ENCODE measurements at places on chromosomes 1 and 21. TPM values are rescaled to one million over a fixed set of nuclear protein-coding genes. Genes with fewer than 3 reads are reported as not detected.

- H3K27me3 ChIP-seq = no peaks in the 10 kb centered on the region
- no peak overlapping the region for H3K27ac ChIP-seq
- H3K4me1 ChIP-seq = peaks cover 10% of the 10 kb centered on the region
- no peak for DNase-seq
- H3K4me3 ChIP-seq = no peak overlapping the region
- H3K36me3 ChIP-seq = no peaks in the 10 kb centered on the region
Measured at GRCh38 chr1:84361796-84362195, 36.5 kb upstream of the DNASE2B start.

DNA sequence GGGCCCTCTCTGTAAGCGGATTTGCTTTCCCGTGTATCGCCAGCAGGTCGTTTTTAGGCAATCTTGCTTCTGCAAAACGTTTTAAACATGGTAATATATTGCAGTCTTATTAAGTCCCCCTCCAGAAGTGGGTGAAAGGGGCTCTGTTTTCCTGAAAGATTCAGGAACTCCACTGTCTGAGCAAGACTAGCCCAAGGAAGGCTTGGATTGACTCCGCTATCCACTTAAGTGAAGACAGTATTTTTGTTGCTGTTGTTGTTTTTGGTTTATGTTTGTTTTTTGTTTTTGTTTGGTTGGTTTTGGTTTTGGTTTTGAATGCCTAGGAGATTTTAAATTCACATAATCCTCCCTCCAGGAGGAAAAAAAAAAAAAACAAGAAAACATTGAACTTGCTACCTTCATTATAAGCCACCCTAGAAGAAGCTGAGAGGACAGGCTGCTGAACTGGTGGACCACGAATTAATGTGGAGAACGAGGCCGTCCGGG is 29.1 kb upstream of the NFIA start:
- DNase-seq = no peak
- H3K36me3 ChIP-seq = no peaks in the 10 kb centered on the region
- H3K4me1 ChIP-seq = peaks cover 29% of the 10 kb centered on the region
- peak overlapping the region; percentile 57 for H3K4me3 ChIP-seq

DNA sequence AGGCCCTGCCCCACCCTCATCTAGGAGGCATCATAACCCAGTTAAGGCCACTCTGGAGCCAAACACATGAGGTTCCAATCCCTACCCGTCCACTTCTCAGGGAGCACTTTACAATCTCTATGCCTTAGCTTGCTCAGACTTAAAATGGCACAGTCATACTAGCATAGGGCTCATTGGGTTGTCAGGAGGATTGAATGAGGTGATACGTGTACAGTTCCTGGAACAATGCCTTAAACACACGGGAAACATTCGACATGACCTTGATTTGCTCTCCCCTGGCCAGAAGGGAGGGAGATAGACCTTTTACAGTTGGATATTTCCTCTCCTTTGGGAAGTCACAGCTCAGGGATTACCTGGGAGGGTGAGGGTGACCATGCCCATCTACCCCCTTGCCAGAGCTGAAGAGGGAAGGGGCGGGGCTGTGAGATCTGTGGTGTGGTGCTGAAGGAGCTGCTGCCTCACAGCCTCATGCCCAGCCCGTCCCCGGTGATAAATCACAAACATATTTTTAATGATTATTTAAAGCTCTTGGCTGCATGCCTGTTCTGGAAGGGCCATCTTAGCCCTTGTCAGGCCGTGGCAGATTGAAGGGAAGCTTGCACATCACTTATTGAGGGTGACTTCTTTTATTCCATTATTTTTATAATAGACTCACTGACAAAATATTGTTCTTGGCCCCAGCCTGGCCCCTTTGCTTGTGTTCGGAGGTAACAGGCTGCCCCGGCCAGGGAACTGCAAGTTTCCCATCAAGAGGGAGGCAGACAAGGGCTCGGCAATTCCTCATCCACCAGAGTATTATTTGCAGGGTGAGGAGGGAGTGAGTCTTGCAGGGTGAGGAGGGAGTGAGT is 83.4 kb downstream of the FOXD2 start:
- no peaks in the 10 kb centered on the region for H3K4me1 ChIP-seq
- H3K4me3 ChIP-seq = no peak overlapping the region
- no peak overlapping the region for H3K27ac ChIP-seq
- peaks cover 51% of the 10 kb centered on the region for H3K27me3 ChIP-seq

DNA sequence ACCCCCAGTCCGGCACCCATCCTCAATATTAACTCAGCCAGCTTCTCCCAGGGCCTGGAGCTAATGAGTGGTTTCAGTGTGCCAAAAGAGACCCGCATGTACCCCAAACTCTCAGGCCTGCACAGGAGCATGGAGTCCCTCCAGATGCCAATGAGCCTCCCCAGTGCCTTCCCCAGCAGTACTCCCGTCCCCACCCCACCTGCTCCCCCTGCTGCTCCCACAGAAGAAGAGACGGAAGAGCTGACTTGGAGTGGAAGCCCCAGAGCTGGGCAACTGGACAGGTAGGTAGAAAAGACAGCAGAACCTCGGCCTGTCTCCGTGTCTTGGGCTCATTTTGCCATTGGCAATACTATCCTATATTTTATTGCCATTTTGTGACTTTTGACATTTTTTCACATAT is 45.4 kb upstream of the IPO9 start:
- DNase-seq = no peak
- no peaks in the 10 kb centered on the region for H3K27me3 ChIP-seq
- H3K27ac ChIP-seq = no peak overlapping the region
- no peaks in the 10 kb centered on the region for H3K36me3 ChIP-seq

- DNase-seq = peak; percentile 58
- peaks cover 5% of the 10 kb centered on the region for H3K27me3 ChIP-seq
- H3K4me1 ChIP-seq = no peaks in the 10 kb centered on the region
- no peaks in the 10 kb centered on the region for H3K36me3 ChIP-seq
Measured at GRCh38 chr1:85109475-85109874, 61.2 kb upstream of the MCOLN3 start.

DNA sequence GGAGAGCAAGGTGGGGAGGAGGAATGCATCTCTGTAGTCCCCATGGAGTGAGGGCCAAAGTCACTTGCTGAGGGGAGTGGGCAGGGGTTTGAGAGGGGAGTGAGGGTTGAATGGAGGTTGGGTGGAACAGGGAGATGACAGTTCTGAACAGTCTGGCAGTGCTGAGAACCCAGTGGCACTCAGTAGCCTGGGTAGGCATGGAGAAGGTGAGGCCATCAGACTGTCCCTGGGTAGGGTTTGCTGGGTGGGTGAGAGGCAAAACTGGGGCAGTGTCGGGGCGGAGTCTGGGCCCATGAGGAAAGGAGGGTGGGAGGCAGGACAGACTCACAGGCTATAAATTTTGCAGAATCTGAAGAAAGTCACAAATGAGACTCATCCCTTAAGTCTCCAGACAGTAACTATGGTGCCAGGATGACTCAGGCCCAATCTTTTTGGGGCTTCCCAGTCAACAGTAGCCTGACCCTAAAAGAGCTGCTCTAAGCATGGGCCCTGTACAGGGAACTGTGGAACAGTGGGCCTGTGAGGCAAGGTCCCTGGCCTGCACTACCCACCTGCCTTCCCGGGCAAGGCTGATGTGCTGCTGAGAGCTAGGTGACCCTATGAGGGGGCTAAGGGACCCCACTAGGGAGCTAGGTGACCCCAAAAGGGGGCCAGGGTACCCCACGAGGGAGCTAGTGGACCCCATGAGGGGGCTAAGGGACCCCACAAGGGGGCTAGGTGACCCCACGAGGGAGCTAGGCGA is 51.0 kb upstream of the DMRTB1 start:
- H3K36me3 ChIP-seq = no peaks in the 10 kb centered on the region
- no peak overlapping the region for H3K4me3 ChIP-seq
- no peaks in the 10 kb centered on the region for H3K27me3 ChIP-seq
- H3K4me1 ChIP-seq = peaks cover 26% of the 10 kb centered on the region
- H3K27ac ChIP-seq = peak overlapping the region; percentile 11
- DNase-seq = no peak

GRCh38 chr21:46038341-46038829 is 56.8 kb downstream of the COL6A1 start:
- H3K27ac ChIP-seq = no peak overlapping the region
- no peak overlapping the region for H3K4me3 ChIP-seq
- no peaks in the 10 kb centered on the region for H3K4me1 ChIP-seq
- no peaks in the 10 kb centered on the region for H3K36me3 ChIP-seq
- DNase-seq = no peak

- H3K4me3 ChIP-seq = no peak overlapping the region
- peak; percentile 82 for DNase-seq
- no peak overlapping the region for H3K27ac ChIP-seq
- no peaks in the 10 kb centered on the region for H3K36me3 ChIP-seq
- H3K4me1 ChIP-seq = peaks cover 2% of the 10 kb centered on the region
- peaks cover 28% of the 10 kb centered on the region for H3K27me3 ChIP-seq
Measured at GRCh38 chr1:36650200-36651065, 167.7 kb upstream of the CSF3R start.

- peak; percentile 91 for DNase-seq
- H3K27me3 ChIP-seq = no peaks in the 10 kb centered on the region
- peaks cover 4% of the 10 kb centered on the region for H3K36me3 ChIP-seq
- no peak overlapping the region for H3K4me3 ChIP-seq
Measured at GRCh38 chr1:9280015-9280860, 12.5 kb upstream of the SPSB1 start.

GRCh38 chr1:112905395-112906149 is 50.4 kb downstream of the SLC16A1 start:
- no peaks in the 10 kb centered on the region for H3K27me3 ChIP-seq
- peaks cover 6% of the 10 kb centered on the region for H3K36me3 ChIP-seq
- H3K4me3 ChIP-seq = no peak overlapping the region
- H3K27ac ChIP-seq = peak overlapping the region; percentile 59

DNA sequence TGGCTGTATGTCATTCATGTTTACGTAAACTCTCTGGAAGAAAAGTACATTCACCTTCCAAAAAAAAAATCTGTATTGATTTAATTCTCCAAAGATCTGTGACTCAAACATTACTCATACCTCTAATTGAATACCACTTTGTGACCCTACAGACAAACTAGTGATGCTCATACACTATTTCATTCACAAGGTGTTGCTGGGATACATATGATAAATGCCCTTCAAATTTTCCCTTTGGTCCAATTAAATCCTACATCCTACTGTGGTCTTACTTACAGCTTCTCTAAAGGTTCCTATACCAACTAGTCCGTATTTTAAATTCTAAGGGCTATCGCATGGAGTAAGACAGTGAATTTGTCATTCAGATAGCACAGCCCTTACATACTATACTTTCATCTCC is 26.8 kb upstream of the CADM3 start:
- H3K4me1 ChIP-seq = no peaks in the 10 kb centered on the region
- DNase-seq = no peak
- no peak overlapping the region for H3K4me3 ChIP-seq
- no peak overlapping the region for H3K27ac ChIP-seq
- H3K36me3 ChIP-seq = no peaks in the 10 kb centered on the region
- peaks cover 15% of the 10 kb centered on the region for H3K27me3 ChIP-seq

- no peak overlapping the region for H3K27ac ChIP-seq
- DNase-seq = no peak
- H3K36me3 ChIP-seq = no peaks in the 10 kb centered on the region
- H3K27me3 ChIP-seq = no peaks in the 10 kb centered on the region
- no peaks in the 10 kb centered on the region for H3K4me1 ChIP-seq
- H3K4me3 ChIP-seq = no peak overlapping the region
Measured at GRCh38 chr1:73820843-73821242, 377.1 kb downstream of the LRRIQ3 start.

Gene TMPRSS15
- total RNA-seq = not detected

DNA sequence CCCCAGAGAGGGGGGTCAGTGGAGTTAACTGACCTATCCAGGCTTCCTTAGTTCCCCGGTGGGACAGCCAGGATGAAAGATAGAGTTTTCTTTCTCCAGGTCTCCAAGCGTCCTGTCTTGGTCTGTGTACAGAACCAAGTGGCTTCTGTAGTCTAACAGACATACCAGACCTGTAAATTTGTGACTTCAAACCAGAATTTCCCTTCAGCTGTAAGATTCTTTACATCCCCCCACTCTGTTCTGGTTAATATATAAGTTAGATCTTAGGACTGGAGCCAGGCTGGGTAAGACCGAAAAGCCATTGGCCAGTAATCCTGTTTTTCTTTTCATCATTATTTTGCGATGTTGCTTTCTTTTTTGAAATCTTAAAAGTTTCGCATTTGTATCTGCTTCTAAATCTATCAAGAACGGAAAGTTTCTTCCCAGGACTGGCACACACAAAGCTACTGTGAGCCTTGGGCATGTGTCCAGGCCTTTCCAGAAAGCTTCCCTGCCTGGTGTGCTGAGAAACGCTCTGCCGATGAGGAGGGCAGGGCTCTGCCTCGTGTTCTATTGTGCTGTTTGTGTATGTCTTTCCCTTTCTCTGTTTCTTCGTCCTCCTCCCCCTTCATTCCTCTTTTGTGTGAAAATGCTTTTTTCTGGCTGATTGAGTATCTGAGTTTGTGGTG is 72.3 kb downstream of the RGL1 start:
- H3K4me3 ChIP-seq = no peak overlapping the region
- no peaks in the 10 kb centered on the region for H3K36me3 ChIP-seq
- no peak for DNase-seq
- no peak overlapping the region for H3K27ac ChIP-seq
- H3K4me1 ChIP-seq = peaks cover 15% of the 10 kb centered on the region
- H3K27me3 ChIP-seq = no peaks in the 10 kb centered on the region

GRCh38 chr1:219959540-219960203 is 31.3 kb upstream of the SLC30A10 start:
- no peak overlapping the region for H3K4me3 ChIP-seq
- H3K36me3 ChIP-seq = no peaks in the 10 kb centered on the region
- H3K27me3 ChIP-seq = no peaks in the 10 kb centered on the region
- H3K27ac ChIP-seq = no peak overlapping the region
- H3K4me1 ChIP-seq = no peaks in the 10 kb centered on the region

Gene CNIH3
- total RNA-seq = 1.8 TPM

- no peak overlapping the region for H3K27ac ChIP-seq
- H3K4me3 ChIP-seq = no peak overlapping the region
- H3K27me3 ChIP-seq = no peaks in the 10 kb centered on the region
- no peaks in the 10 kb centered on the region for H3K36me3 ChIP-seq
Measured at GRCh38 chr1:210624722-210625121, 296.0 kb downstream of the HHAT start.

Data from activated CD4-positive, alpha-beta T cell treated with anti-CD3 and anti-CD28 coated beads for 36 hours (primary cell).